ENCODE measurements at places on chromosomes 13 and 19.

DNA sequence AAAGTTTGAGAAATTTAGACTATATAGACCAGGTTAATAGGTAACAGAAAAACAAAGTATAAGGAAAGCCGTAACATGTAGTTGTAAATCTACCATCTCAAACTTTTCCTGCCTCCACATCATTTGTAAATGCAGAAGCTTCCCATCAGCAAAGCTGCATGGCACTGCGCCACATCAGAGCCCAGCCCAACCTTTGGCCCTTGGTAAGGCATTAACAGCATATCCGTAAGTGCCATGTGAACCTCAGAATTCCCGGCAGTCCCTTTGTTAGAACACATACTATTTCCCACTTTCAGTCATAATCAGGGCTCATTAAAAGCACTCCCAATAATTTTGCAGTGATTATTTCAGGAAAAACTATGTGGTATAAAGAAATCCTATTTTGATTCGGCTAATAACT is 51.6 kb downstream of the MPHOSPH8 start:
- no peak for DNase-seq

- no peak for DNase-seq
Measured at GRCh38 chr13:47845981-47846380, 155.1 kb downstream of the SUCLA2 start.

DNA sequence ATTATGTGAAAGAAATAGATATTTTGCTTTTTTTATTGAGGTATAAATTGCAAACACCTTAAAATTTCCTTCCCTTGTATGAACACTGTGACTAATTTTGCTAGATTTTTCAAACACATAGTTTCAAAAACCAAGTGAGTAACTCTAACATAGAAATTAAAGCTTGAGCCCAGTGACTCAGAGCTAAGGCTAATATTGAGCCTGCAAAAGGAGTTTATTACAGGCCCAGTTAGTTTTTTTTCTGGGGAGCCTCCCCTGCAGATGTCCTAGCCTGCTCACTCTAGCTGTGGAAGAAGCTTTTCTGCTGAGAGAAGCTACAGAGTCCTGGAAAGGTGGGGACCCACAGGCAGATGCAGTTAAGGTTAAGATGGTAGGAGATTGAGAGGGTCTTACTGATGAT is 3.4 kb downstream of the ZNF430 start:
- no peak for DNase-seq

GRCh38 chr19:34976611-34977010 is 12.6 kb upstream of the ZNF792 start:
- no peak for DNase-seq

DNA sequence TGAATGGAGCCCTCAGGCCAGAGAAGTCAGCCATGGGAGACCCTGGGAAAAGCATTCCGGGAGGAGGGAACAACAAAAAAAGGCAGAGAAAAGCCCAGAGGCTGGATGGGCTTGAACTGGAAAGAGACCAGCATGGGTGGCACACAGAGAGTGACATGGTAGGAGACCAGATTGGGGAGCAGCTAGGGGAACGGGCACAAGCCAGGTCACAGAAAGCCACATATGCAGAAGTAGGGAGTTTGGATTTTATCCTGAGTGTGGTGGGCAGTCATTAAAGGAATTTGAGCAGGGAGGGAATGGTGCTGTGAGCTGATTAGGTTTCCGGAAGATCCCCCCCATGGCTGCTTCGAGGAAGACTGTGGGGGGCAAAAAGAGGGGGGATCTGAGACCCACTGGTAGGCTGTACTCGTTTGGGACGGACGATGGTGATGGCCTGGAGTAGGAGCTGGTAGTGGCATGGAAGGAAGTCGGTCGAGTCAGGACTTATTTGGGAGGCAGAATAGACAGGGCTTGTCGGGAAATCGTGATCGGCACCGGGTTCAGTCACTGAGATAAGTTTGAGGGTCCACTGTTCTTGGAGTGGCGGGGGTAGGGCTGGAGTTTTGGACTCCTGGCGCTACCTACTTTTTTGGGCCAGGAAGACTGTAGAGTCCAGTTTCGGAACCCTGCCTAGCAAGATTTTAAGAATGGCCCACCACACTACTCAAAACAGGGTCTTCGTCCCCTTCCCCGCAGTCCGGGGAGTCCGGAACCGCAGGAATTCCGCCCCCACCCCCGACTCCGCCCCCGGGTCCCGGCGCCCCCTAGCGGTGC is 949 bp downstream of the SERTAD1 start:
- no peak for DNase-seq

- no peak for DNase-seq
Measured at GRCh38 chr13:94298346-94298745, 181.1 kb downstream of the DCT start.

DNA sequence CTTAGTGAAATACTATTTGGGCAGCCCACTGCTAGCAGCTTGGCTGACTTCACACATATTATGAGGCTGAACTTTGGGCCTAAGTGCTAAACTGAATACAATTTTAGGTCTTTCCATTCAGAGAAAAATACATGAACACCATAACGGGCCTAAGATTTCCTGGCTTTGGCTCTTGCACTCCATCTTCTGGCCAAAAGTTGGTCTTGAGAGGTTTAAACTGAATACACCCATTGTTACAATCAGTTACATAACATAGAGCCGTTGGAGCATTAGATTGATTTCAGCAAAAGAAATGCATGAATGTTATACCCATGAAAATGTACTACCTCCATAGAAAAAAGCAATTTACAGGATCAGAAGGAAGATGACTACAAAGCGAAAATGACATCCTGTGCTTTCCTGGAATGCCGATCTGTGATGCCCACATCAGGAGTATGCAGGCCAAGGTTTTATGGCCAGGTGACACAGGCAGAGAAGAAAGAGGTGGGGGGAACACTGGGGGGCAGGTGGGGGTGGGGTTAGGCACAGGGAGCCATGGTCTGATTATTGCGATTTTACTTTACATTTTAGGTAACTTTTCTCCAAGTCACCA is 11.1 kb upstream of the SHISA2 start:
- DNase-seq: no peak

DNA sequence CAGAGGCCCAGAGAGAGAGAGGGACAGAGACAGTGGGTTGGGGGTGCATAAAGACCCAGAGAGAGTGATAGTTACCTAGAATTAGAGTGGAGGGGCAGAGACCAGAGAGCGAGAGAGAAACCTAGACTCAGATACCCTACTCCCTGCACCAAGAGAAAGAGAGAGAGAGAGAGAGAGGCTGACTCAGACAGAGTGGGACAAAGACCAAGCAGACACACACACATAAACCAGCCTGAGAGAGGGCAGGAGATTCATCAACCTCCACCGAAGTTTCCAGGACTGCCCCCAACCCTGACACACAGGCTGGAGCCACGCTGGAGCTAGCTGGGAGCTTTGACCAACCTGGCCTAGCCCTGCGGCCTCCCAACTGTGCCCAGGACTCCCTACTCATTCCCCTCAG is 12.9 kb downstream of the SYT3 start:
- no peak for DNase-seq

- DNase-seq: no peak
Measured at GRCh38 chr19:7953576-7953975, 10.1 kb upstream of the TIMM44 start.

DNA sequence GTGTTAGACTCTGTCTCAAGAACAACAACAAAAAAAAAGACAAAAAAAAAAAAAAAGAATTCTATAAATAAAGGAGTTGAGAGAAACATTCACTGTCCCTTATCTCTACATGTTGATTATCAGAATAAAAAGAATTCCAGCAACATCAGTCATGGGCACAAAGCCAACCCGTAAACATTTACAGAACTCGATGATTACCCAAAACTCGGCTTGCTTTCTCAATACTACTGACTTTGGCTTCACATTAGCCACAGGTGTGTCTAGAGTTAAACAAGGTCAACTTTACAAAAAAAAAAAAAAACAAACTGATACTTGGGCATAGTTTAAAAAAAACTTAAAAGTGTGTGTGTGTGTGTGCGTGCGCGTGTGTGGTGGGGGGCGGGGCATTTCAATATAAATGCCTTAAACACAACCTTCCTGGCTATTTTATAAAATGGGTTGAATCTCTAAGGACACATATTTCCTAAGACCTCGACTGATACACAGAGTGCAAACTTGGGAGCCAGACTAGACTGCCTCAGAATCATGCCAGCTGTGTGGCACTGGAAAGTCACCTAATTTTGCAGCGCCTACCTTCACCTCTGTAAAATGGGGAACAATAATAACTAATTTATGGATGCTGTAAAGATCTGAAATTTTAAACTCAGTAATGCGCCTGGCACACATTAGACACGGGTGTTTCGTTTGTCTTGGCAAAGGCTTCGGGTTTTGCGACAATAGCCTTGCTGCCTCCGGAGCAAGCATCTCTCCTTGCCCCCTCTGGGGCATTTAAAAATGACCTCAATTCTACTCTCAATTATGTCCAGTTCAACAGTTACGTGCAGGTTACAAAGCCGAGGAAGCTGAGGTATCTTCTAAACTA is 922 bp downstream of the EBPL start:
- no peak for DNase-seq

- DNase-seq: no peak
Measured at GRCh38 chr19:23520441-23520840, 125.2 kb upstream of the ZNF91 start.

GRCh38 chr13:95499811-95500712 is 52.5 kb upstream of the CLDN10 start:
- no peak for DNase-seq

GRCh38 chr19:43872547-43873336 is 45.6 kb downstream of the ZNF283 start:
- no peak for DNase-seq

DNA sequence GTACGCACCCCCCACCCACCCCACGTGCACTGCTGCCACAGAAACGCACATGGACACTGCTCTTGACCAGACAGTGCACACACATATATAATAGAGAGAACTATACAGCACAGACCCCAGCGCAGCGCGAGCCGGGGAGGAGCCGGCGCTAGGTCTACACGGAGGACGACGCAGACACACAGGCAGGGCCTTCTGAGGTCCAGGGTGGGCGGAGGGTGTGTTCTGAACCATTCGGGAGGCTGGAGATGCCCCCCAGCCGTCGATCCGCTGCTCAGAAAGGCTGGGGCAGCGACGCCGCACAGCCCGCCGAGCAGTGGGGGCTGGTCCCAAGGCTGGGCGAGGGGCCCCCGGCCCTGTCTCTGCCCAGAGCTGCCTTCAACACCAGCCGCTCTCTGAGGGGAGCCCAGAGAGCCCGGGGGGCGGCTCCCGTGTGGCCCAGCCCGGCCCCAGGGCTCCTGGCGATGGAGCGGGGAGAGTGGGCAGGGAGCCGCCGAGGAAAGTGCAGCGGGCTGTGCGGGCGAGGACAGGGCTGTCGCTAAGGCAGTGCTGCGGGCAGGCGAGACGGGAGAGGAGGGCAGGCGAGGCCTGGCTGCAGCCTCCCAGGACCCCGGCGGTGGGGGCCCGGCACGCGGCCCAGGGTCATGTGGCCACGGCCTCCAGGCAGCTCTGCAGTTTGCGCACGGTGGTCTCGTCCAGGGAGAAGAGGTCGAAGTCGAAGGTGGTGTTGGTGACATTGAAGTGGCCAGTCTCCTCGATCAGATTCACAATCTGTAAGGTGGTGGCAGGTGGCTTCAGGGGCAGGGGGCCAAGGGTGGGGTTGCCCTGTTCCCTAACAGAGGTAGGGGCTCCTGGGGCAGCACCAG is 67.1 kb downstream of the MLLT1 start:
- DNase-seq: no peak

GRCh38 chr19:12527034-12527836 is 24.0 kb downstream of the ZNF564 start:
- no peak for DNase-seq

GRCh38 chr13:75414036-75414827 is 67.7 kb downstream of the TBC1D4 start:
- no peak for DNase-seq

- DNase-seq: no peak
Measured at GRCh38 chr13:41942462-41943094, 18.3 kb downstream of the VWA8 start.

DNA sequence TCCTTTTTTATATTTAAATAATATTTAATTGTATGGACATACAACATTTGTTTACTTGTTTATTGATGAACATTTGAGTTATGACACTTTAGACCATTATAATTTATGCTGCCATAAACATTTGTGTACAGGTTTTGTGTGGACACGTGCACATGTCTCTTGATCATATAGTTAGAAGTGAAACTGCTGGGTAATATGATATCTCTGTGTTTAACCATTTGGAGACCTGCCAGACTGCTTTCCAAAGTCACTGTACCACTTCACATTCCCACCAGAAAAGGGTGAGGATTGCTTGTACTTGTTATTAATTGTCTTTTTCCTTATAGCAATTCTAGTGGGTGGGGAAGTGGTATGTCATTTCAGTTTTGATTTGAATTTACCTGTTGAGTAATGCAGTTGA is 145.6 kb upstream of the KLHL1 start:
- peak; percentile 40 for DNase-seq

DNA sequence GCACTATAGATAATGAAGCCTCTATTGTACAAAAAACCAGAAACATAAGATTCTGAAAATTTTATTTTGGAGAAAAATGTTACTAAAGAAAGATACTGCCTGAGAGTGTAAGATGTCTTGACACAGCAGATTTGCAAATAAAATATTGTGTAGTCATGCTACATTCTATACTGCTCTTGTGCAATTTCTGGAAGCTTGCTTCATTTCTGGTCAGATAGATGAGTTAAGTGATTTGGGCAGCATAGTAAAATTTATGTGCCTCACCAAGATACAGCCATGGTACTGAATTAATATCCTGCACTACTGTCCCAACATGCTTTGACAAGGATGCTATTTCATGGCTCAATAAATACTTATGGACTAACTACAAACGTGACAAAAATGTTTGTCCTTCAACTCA is 55.1 kb upstream of the STARD13 start:
- no peak for DNase-seq

- DNase-seq: no peak
Measured at GRCh38 chr19:11204943-11205349, 7.6 kb upstream of the KANK2 start.

DNA sequence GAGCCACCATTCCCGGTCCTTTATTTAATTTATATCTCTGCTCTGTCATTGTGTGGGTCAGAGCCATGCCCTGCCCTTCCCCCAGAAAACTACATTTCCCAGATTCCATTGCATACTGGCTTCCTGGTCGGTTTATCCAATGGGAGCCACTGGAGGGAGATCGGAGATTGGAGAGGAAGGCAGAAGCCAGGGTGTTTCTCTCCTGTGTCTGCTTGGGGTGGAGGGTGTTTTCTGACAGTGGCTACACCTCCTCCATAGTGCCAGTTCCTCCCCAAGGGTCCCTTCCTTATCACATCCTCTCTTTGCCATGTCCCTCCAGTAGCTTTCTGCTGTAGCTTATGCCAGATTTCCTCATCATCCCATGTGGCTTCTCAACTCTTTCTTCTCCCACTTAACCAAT is 19.0 kb downstream of the OLFM2 start:
- no peak for DNase-seq

DNA sequence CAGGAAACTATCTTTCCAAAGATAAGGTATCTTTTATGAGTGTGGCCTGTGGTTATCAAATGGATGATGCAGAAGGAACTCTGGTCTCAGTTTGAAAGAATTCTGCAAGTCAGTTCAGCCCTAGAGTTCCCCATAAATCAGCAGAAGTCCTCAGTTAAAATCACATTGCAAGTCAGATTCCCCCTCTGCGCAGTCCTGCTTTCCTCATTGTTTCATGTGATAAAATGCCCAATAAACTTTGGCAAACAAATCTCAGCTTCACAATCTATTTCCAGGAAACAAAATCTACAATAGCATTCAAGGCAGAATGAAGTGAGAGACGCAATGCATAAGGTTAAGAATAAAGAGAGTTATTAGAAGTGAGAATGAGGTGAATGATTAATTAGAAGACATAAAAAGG is 216.3 kb upstream of the KLHL1 start:
- no peak for DNase-seq

- DNase-seq: no peak
Measured at GRCh38 chr13:44668688-44669087, 92.6 kb upstream of the TSC22D1 start.

- no peak for DNase-seq
Measured at GRCh38 chr19:40802300-40803169, 3.5 kb downstream of the EGLN2 start.

Data from NCI-H510A (cell line).